ENCODE measurements at places on chromosomes 6 and 20.

DNA sequence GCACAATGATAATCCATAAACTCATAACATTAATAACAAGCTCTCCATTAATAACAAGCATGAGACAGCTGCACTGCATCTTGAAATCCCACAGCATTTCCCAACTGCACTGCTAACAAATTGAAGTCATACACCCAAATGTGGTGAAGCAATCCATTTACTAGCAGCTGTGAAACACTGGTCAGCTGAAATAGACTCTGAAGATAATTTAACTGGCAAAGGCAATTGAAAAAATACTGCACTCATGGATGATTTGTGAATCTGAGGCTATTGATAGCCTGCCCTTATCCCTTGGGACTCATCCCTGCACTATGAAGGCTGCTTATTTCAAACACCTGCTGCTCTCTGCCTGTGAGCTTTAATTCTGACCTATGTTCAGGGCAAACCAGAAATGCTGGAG lies 49.1 kb upstream of the PLCB1 start:
- DNase-seq, result no peak

DNA sequence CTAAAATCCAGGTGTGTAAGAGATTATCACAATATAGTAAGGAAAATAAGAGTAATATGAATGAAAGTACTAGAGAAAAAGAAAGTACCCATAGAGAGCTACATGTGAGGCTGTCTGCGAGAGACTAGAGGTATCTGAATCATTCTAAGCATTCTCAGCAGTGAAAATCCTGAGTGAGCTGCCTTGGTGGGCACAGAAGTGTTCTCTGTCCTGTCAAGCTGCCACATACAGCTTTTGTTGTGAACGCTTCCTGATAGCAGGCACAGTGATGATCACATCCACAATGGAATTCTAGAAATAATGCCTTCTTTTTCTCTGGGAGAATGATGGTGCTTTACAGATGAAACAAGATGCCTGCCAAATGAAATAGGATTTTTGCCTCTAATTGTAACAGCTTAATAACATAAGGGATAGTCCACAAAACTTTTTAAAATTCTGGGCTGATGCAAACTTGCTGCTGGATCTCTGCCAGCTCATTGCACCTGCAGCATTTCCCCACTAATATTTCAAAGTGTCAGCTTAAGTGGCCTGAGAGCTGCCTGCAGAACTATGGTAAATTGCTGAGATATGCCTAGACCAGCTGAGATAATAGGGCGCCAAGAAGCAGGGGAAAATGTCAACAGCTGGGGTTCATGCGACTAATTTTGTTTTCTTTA lies 620.5 kb downstream of the DOK5 start:
- no peak for DNase-seq

- DNase-seq, result no peak
Measured at GRCh38 chr6:22015944-22016343, 280.9 kb downstream of the PRL start.

GRCh38 chr20:48725555-48725991 lies 102.2 kb downstream of the PREX1 start:
- DNase-seq, result no peak
